Dorsolateral prefrontal cortex (tissue), 122 donors: ENCODE measurements at places on chromosomes 11 and 22.

- DNase-seq, result no peak
Observed at GRCh38 chr11:30956751-30957150, 370.6 kb upstream of the MPPED2 start.

GRCh38 chr22:48245196-48245485, 1482.7 kb downstream of the TBC1D22A start:
- no peak for DNase-seq

GRCh38 chr11:27459191-27459590, 13.4 kb downstream of the LGR4 start:
- no peak for DNase-seq

- DNase-seq, result no peak
Observed at GRCh38 chr11:113497066-113497910, 22.1 kb upstream of the DRD2 start.
